ENCODE measurements at places on chromosomes 13 and 19. TPM values are rescaled to one million over a fixed set of nuclear protein-coding genes. Genes with fewer than 3 reads are reported as not detected.
A peak's percentile ranks its signal among the peaks of the same experiment; 100 is the strongest.

DNA sequence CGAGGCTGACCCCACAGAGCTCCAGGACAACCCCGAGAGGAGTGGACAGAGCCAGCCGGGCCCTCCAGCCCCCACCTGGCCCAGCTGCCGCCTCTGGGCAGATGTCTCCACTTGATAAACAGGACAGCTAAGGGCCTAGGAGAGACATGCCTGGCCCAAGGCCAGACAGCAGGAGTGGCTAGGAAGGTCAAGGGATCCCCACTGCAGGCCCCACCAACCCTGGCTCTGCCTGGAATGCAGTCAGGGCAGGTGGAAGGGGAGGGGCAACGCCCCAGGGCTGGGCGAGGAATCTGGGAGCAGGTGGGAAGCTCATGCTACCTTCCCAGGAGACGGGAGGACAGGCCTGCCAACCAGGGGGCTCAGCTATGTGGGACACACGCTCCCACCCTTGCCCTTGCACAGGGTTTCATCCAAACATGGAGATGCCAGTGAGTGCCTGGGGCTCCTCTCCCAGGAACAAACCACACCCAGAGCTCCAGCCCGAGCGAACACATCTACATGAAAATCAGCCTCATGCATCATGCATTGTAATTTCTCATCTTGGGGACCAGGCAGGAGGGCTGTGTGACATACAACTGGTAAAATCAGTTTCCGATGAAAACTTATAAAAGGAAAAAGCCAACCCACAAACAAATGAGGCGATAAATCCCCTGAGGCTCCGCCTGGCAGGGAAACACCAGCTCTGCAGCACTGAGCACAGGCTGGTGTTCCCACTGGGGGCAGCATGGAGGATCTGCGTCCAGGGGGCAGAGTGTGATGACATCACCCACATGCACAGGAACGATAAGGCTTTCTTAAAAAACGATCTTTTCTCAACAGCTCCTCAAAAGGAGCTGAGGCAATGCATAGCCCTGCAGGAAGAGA is 25.0 kb downstream of the SH3GL1 start:
- DNase-seq: peak; percentile 55

DNA sequence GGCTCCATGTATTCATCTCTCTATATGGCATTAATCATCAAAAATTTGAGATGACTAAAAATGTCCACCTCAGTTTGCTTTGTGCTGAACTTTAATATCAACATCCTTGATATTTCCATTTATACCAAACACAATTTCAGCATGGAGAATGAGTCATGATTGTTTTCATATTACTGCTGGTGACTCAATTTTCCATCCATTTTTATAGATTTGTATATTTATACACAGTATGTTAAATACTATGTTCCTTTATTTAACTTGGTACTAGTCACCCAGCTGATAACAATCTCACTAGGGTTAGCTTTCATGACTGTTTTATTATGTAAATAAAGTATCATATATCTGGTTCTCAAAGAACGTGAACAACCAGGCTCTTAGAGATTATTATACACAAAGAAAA is 1255.1 kb downstream of the SLITRK1 start:
- DNase-seq: no peak

DNA sequence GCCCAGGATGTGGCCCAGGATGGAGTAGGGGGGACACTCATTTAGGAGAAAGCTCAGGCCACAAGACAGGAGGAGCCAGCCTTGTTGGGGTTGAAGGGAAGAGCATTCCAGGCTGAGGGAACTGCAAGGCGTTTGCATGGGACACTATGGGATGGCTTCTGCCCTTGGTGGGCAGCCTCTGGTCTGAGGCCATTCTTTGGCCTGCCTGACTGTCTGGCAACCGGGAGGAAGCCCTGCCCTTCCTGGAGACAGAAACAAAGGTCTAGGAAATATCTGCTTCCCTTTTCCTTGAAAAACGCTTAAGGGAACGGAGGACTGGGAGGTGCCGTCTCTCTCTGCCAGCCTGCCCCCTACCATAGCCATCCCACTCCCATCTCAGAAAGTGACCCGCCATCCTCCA is 2.8 kb upstream of the ICAM1 start:
- DNase-seq: no peak

DNA sequence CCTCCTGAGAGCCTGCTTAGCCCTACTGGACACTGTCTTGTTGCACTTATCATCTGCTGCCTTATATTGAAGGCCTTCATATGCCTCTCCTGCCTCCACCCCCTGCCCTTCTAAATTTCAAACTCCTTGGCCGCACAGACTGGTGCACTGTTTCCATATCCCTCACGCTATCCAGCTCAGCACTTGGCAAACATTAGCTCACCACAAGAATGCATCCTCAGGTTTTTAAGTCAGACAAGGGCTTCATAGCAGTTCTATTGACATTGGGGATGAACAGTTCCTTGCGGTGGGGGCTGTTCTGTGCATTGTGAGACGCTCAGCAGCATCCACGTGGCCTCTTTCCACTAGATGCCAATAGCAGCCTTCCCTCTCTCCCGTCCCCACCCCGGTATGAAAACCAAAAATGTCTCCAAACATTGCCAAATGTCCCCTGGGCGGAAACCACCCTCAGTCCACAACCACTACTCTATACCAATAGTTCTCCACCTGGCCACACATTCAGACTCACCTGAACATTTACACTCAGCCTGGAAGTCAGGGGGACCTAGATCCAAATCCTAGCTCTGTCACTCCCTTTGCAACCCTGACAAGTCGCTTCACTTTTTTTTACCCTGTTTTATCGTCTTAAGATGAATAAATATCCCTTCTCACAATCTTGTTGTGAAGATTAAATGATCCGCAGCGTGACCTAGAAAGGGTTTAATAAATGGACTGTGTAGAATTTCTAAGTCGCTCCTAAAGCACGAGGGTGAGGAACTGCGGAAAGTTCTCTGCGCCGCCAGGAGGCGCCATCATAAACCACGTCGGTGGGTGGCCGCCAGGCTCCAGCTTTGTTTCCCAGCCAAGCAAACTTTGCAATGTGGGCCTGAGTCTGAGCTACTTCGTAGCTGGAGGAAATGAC is 3.6 kb upstream of the CEACAM3 start:
- no peak for DNase-seq

DNA sequence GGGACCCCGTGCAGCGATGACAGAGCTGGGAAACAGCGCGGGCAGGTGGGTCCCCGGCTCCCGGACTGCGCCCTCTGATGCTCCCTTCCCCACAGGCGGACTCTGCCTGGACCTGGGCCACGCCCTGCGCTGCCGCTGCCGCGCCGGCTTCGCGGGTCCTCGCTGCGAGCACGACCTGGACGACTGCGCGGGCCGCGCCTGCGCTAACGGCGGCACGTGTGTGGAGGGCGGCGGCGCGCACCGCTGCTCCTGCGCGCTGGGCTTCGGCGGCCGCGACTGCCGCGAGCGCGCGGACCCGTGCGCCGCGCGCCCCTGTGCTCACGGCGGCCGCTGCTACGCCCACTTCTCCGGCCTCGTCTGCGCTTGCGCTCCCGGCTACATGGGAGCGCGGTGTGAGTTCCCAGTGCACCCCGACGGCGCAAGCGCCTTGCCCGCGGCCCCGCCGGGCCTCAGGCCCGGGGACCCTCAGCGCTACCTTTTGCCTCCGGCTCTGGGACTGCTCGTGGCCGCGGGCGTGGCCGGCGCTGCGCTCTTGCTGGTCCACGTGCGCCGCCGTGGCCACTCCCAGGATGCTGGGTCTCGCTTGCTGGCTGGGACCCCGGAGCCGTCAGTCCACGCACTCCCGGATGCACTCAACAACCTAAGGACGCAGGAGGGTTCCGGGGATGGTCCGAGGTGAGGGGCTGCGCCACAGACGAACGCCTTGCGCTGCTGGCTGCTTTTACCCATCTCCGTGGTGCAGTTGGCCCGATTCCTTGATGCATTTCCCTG is 7.8 kb upstream of the SELENOV start:
- DNase-seq: no peak

GRCh38 chr19:40191836-40192646 is 815 bp downstream of the MAP3K10 start:
- DNase-seq: no peak

GRCh38 chr13:101149735-101150384 is 266.4 kb downstream of the NALCN start:
- no peak for DNase-seq

DNA sequence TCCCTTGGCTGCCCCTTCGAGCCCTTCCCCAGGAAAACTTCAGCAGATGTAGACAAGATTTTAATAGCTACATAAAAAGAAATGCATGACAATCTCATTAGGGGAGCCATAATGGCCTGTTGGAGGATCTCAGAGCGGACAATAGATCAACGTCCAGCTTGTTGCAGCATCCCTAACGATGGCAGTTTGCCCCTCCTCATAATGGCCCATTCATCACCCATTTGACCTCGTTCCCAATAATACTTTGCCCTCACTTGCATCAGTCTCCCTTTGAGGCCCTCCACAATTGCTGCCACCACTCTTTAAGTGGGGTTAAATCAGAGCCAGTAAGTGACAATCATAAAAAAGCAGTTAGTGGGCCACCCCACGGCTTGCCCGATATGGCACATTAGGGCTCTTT is 84.7 kb upstream of the PCDH8 start:
- no peak for DNase-seq

GRCh38 chr19:7545904-7546303 is 10.4 kb downstream of the PNPLA6 start:
- no peak for DNase-seq

DNA sequence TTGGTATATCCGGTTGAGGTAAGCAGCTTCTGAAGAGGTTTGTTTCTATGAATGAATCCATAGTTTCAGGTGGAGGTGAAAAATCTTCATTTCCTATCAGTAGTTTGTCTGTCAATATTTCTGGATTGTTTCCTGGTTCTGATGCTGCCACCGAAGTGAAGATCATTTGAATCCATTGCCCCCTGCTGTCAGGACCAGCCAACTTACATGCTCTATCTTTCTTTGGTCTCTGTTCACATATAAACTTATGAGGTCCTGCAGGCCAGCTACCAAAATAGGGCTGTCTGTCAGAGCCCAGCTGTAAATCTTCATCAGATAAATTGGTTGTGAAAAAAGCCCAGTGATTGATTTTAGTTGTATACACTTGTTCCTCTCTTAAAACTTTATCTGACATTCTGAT is 15.2 kb upstream of the N4BP2L1 start:
- DNase-seq: no peak

GRCh38 chr13:100627120-100627519 is 38.5 kb upstream of the GGACT start:
- DNase-seq: no peak

The ZNF723 gene
- not detected for total RNA-seq

The ZNF486 gene
- 12.8 TPM for total RNA-seq

The TMEM221 gene
- total RNA-seq: 0.69 TPM

The CFAP97D2 gene
- total RNA-seq: not detected

The LILRB5 gene
- 4.1 TPM for total RNA-seq

The ALOX5AP gene
- 13.3 TPM for total RNA-seq

All from skin of body (tissue), 3 donors.